ENCODE measurements at places on chromosomes 2 and 18.

DNA sequence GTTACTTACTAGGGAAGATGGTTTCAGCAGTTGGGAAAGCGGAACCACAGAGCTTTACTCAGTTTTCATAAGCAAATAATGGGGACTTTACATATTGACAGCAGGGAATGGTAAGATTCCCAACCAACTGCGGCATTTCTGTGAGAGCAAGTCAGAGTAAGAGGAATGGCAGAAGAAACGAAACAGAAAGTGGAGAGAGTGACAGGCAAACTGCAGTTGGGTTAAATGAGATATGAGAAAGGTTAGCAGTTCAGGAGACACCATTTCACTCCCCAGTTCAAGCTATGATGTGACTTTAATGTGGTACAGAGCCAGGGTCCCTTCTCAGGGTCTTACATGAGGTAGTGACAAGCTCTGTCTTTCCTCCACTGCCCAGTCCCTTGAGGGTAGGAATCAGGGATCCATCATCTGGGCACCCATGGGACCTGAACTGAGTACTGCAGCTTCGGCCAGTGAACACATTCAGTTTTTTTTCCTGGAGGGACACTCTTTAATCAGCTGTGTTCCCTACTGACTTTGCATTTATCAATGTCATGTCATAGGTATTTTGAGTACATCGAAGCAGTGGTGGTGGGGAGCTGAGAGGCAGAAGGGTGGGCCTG lies 33.0 kb upstream of the GREB1 start:
- no peak for DNase-seq

GRCh38 chr2:197081294-197081693 lies 154.8 kb upstream of the PGAP1 start:
- no peak for DNase-seq

DNA sequence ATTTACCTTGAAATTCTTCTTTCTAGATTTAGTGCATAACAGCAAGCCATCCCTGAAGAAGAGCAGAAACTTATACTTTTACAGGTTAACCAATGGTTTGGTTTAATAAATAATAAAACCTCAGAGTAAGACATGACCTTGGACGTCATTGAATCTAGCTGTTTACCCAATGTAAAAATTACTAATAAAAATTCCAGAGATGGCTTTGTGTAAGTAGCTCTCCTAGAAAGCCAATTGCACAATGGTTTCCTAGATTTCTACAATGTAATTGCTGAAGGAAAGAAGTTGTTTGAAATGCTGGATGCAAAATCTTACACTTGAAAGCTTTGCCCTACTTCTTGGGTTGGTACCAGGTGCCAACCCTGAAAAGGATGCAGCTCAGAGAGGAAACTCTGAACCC lies 1.5 kb downstream of the XDH start:
- no peak for DNase-seq

DNA sequence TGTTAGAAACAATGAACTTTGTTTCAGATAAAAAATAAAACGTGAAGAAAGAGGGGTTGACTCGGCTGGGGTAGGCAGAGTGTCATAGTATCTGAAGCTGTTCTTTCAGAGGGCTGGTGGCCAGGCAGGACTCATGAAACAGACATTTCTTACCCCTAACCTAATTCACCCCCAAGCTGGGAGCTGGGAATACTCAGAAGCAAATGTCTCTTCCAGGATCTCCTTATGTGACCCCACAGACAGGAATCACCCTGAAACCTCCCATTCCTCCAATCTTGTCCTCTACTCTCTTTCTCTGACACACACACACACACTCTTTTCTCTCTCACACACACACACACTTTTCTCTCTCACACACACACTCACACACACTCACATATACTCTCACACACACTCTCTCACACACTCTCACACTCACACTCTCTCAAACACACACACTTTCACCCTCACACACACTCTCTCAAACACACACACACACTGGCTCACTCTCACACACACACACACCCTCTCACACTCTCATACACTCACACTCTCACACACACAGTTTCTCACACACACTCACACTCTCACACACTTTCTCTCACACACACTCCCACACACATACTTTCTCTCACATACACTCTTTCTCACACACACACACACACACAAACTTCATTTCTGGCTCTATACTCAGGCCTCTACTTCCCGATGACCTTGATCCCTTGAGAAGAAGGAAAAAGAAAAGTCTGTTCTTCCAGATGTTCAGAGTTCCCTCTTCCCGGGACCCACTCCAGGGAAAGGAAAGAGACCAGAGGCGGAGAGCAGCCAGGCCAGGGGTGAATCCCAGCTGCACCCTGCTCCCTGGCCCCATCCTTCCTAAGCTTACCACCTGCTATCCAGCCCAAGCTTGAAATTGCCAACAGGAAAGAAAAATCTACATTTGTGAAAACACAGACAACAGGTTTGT lies 167.7 kb downstream of the TXNL1 start:
- no peak for DNase-seq
